ENCODE measurements at places on chromosomes 13 and 19. TPM values are rescaled to one million over a fixed set of nuclear protein-coding genes. Genes with fewer than 3 reads are reported as not detected.

The SLC25A42 gene
- total RNA-seq = 12.4 TPM

The BST2 gene
- total RNA-seq = 156 TPM

GRCh38 chr19:38139122-38139521, 84.9 kb downstream of the DPF1 start:
- no peaks in the 10 kb centered on the region for H3K4me1 ChIP-seq
- H3K36me3 ChIP-seq = peaks cover 2% of the 10 kb centered on the region
- H3K4me3 ChIP-seq = no peak overlapping the region
- DNase-seq = no peak
- H3K27me3 ChIP-seq = no peaks in the 10 kb centered on the region
- H3K27ac ChIP-seq = no peak overlapping the region

DNA sequence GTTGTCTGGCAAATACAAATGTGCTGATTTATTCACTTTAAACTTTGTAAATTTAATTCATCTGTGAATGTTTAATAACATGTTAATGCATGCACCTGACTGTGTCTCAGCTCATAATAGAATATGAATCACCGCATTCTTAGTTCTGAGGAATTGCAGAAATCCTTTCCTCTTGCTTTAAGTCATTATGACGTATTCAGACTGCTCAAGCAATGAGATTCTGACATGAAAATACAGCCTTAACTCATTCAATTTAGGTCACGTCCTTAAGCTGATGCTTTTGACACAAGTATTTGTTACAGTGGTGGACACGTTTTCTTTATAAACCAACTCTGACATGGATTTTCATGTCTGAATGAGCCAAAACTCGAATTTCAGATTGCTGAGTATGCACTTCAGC, 541.0 kb upstream of the KLF12 start:
- H3K27me3 ChIP-seq = no peaks in the 10 kb centered on the region
- H3K4me1 ChIP-seq = no peaks in the 10 kb centered on the region
- no peak overlapping the region for H3K4me3 ChIP-seq
- no peak for DNase-seq
- H3K27ac ChIP-seq = no peak overlapping the region

- H3K27me3 ChIP-seq = peaks cover 11% of the 10 kb centered on the region
- DNase-seq = no peak
- no peak overlapping the region for H3K4me3 ChIP-seq
- no peak overlapping the region for H3K27ac ChIP-seq
- H3K36me3 ChIP-seq = no peaks in the 10 kb centered on the region
Measured at GRCh38 chr19:40524133-40524549, 52.5 kb upstream of the SHKBP1 start.

Data from activated CD4-positive, alpha-beta memory T cell treated with anti-CD3 and anti-CD28 coated beads for 36 hours (primary cell).